ENCODE measurements at places on chromosomes 1 and 21.

DNA sequence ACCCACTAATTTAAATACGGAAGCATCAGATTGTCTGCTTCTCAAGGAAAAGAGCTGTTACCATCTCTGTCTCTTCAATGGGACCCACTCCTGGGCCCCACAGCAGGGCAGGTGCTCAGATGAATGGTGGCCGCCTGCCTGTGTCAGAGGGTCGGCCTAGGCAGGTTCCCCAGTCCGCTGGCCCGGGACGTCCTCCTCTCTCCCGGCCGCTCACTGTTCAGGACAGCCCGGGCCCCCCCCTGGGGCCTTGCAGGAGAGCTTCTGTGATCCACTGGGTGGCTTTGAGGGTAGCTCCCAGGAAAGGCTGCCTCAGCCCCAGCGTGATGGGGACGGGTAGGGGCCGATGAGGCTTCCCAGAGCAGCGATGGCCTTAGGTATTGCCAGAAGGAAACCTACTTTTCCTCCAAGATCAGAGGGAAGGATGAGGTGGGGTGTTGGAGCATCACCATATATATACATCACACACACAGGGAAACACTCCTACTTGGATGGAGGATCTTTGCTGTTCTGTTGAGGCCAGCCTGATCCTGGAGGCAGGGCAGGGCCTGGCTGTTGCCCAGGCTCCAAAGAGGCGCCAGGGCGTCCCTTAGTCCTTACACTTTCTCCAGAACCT, 231.3 kb downstream of the SDCCAG8 start:
- no peak for DNase-seq

- no peak for DNase-seq
Measured at GRCh38 chr21:44686843-44687561, 5.0 kb upstream of the KRTAP12-1 start.

GRCh38 chr1:116769104-116769452, 14.8 kb downstream of the CD2 start:
- DNase-seq: no peak

DNA sequence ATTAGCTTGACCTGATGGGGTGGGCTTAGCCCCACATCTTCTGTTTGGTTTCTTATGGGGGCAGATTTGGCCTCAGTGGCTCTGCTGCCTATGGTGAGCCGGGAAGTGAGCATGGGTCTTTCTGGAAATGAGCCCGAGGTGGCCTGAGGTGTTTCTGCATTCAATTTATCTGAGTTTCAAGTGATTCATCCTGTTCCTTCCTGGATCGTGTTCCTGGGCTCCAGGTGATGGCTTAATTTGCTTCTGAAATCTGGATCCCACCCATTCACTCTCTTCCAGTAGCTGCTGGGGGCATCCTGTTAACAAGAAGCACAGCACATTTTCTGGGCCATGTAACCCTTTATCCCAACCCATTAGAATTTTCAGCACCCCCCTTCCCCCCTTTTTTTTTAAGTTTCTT, 324.6 kb downstream of the CAMTA1 start:
- DNase-seq: no peak

GRCh38 chr1:116794371-116794770, 40.1 kb downstream of the CD2 start:
- no peak for DNase-seq

All from fibroblast of upper back skin (primary cell).